ENCODE measurements at places on chromosomes 7 and 10.

DNA sequence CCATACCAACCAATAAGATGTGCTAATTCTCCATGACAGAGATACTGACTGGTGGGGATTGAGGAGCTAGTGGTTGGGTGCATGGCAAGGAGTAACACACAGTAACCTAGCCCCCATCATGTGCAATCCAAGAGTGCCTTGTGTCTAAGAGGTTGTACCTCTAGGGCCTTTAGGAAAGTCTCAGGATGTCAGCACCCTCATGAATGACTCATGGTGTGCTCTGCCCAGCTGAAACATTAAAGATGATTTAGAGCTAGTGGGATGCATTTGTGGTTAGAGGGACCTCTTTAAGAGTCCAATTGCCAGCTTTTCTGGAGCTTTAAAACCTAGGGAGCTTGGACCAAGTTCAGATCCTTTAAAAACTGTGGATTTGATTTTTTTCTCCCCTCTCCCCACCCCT is 181.1 kb downstream of the HERPUD2 start:
- no peak for DNase-seq

DNA sequence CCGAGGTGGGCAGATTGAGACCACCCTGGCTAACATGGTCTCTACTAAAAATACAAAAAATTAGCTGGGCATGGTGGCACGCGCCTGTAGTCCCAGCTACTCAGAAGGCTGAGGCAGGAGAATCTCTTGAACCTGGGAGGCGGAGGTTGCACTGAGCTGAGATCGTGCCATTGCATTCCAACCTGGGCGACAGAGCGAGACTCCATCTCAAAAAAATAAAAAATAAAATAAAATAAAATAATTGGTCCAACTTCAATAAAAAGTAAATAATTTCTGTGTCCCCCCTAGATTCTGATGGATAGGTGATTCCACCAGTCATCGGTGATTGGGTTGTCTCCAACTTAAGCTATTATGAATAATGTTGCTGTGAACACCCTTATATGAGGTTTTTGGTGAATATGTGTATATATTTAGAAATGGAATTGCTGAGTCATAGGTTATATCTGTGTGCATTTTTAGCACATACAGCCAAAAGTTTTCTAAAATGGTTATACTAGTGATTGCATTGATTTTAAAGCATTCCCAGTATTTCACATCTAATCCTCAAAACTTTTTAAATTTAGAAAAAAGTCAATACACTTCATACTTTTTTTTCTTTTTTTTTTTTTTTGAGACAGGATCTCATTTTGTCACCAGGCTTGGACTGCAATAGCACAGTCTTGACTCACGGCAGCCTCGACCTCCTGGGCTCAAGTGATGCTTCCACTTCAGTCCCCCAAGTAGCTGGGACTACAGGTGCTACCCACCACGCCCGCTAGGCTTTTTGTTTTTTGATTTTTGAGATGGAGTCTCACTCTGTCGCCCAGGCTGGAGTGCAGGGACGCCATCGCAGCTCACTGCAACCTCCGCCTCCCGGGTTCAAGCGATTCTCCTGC is 13.7 kb upstream of the SRPK2 start:
- no peak for DNase-seq

DNA sequence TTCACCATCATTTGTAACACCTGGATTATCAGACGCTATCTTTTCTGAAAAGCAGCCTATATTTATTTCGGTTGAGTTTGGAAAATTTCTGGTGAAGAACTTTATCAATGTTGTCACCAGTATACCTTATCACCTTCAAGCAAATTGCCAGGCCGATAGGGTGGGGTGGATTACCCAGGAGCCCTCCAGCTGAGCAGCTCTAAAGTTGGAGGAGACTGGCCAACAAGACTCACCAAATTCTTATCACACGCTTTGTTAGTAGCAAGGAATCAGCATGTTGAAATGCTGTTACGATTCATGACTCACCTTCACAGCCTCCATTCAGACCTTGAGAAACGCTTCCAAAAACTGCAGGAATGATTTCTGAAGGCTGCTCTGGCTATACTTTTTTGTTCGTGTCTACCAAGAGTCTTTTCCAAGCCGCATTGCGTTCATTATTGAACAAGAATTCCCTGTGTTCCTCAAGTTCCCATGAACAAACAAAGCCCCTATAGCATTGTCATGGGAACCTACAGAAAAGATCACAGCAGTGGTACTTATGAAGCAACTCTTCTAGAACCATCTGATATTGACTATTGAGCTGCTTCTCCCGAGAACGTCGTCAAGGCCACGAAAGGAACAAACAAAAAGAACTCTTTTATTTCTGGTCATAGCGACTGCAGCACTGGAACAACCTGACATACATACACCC is 291.4 kb downstream of the SFMBT2 start:
- DNase-seq, result peak; percentile 71

DNA sequence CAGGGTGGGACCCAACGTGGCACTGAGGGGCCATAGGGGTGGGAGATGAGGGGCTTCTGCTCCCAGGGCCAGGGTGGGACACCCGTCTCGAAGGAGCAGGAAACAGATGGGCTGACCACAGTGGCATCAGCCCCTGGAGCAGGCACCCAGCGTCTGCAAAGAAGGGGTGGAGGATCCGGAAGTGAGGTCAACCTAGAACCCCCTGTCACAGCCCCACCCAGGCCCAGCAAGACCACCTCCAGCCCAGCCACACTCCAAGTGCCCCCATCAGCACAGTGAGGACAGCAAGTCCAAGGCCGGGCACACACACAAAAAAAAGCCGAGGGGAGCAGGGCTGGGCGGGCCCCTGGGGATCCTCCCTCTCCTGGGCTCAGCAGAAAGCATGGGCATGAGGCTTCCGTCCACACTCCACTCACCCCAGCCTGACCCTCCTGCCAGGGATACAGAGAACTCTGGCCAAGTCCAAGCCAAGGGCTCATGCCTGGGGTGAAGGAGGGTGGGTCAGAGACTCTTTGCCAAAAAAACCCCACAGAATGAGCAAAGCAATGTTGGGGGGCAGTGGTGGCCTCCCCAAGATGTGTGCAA is 111.0 kb downstream of the FOXL3 start:
- no peak for DNase-seq

DNA sequence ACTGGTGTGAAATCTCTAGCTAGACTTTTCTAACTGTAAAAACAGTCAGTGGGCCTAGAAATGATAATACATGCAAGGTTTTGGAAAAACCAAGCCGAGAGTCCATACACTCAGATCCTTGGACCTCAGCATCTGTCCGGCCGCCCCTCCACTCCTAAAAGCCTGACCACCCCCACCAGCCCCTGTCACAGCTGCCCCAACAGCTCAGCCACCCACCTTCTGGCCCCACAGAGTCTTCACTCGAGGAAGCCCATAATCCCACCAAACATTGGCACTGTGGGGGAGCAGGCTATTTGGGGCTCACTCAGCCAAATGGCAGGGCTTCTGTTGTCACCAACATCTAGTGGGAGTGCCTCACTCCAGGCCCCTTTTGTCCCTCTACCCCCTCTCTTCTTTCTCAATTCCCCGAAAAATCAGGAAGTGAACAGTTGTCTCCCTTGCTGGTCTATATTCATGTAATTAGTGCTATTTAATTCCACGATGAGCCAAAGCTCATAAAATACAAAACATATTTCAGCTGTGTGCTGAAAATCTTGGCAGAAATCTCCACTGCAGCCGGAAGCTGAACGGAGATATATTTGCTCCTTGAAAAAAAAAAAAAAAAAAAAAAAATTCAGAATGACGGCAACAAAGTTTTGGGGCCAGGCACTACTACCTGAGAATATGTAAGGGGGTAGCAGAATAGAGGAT is 55.5 kb downstream of the PLXNA4 start:
- DNase-seq, result no peak

GRCh38 chr10:8133146-8133545 is 78.7 kb downstream of the GATA3 start:
- no peak for DNase-seq

DNA sequence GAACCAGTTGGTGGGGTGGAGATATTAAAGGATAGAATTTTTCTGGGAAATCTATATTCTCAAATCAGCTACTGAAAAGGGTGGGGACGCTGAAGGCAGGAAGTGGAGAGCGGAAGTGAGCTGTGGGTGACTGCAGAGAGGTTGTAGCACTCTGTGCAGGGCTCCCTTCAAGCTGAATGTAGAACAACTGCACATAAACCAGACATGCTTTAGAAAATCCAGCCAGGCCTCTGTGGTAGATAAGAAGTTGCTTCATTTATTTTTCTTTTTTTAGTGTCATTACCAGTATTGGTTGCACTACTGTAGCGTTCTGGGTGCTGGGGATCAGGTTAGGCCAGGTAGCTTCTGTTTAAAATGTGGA is 127.8 kb downstream of the CELF2 start:
- peak; percentile 27 for DNase-seq

All from K562 (cell line).